ENCODE measurements at places on chromosomes 16 and 17. TPM values are rescaled to one million over a fixed set of nuclear protein-coding genes. Genes with fewer than 3 reads are reported as not detected.

Gene CASKIN1
- 0.02 TPM for polyA plus RNA-seq

DNA sequence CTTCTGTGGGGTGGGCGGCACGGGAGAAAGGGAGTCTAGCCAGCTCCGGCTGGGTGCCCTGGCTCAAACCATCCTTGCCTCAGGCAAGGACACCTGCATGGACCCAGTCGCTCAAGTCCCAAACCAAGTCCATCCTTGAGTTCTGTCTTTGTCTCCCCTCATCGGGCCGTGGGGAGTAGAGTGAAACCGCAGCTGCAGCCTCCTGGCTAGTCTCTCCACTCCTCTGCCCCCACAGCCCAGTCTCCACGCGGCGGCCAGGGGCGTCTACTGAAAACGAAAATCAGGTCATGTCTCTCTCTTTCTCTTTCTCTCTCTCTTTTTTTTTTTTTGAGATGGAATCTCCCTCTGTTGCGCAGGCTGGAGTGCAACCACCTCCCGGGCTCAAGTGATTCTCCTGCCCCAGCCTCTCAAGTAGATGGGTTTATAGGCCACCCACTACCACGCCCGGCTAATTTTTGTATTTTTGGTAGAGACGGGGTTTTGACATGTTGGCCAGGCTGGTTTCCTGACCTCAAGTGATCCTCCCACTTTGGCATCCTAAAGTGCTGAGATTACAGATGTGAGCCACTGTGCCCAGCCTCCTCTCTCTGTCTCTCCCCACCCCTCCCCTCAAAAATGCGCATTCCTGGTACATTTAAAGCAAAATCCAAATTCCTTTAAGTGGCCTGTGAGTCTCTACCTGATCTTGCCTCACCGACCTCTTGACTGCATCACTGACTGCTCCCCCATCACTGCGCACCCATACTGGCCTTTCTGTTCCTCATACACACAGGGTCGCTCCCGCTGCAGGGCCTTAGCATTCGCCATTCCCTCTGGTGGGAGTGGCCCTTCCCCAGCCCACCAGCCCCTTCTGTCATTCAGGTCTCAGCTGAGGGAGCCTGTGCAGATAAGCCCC is 17.7 kb upstream of the RMI2 start:
- no peak for DNase-seq

DNA sequence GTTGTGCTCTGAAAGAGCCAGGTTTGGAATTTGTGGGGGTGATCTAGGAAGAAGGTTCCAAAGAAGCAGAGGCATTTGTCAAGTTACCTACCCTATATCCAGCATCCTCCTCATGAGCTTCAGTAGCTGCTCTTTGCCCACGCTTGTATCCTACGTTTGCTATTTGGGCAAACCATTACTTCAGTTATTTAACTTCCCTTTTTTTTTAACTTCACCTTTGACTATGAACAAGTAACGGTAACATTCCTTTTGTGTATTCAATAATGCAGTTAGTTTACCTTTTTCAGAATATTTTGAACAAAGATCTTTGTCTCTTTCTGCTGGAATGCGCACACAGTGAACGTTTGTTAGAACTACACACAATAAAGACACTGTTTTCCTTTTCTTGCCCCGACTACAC is 41.5 kb downstream of the CYB5B start:
- DNase-seq: no peak

Gene CCL4
- polyA plus RNA-seq: not detected

DNA sequence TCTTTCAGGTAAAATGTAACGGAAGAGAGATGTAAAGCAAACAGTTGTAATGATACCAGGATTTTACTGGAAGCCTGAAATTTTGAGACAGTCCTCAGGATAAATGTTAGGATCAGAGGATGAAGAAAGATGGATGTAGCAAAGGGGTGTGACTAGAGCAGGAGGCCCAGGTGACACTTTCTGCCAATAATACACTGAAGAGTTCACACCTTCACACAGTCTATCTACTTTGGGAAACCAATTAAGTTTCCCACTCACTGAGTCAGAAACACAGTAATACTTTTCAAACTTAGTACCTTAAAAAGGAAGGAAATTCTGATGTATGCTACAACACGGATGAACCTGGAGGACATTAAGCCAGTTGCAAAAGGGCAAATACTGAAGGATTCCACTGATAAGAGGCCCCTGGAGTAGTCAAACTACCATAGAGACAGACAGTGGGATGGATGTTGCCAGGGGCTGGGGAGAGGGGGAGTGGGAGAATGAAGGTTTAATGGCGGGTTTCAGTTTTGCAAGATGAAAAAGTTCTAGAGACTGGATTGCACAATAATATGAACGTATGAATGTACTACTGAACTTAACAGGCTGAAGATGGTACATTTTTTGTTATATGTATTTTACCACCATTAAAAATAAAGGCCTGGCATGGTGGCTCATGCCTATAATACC is 62.3 kb downstream of the CYTH1 start:
- no peak for DNase-seq

Gene CNGB1
- polyA plus RNA-seq: not detected

Gene C17orf107
- 4.5 TPM for polyA plus RNA-seq

- no peak for DNase-seq
These were observed 161.1 kb downstream of the STX8 start for GRCh38 chr17:9414471-9414870.

DNA sequence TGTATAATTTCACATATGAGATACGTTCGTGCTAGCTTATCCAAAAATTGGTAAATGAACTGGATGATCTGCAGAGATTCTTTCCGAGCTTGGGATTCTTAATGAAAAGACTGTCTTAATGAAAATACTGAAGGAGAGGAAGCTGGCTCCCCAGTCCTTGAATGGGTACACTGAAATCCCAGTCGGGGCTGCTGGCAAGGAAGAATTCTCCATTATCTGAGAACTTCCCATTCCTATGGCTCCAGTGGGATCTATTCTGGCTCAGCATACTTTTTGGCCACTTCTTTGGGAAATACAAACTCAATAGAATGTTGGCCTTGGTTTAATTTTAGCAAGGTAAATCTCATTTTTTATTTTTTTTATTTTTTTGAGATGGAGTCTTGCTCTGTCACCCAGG is 23.7 kb upstream of the SLC35B1 start:
- DNase-seq: no peak

DNA sequence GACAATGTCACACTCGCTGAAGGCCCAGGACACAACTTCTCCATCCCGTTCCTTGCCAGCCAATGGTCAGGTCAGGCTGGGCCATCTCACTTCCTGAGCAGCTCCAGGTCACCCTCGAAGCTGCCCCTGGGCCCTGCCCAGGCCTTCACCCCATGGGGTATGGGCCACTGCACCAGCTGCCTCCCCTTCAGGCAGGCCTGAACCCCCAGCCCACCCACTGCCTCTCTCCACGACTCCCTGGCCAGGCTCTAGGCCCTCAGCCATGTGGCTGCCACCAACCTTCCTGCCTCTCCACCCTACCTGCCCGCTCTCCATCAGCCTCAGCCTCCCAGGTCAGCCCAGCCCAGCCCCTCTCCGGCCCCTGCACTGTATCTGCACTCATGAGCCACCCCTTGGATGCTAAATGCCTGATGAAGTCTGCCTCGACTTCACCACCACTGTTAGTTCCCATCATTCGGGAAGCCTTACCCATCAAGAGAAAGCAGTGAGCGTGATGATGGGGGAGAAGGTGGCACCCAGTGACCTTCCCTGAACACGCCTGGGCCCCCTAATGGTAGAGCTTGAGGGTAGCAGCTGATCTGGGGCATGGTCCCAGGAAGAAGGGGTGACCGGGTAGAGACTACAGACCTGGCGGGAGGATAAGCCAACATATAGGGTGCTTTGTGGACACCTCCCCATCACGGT is 30.9 kb upstream of the C16orf95 start:
- no peak for DNase-seq

DNA sequence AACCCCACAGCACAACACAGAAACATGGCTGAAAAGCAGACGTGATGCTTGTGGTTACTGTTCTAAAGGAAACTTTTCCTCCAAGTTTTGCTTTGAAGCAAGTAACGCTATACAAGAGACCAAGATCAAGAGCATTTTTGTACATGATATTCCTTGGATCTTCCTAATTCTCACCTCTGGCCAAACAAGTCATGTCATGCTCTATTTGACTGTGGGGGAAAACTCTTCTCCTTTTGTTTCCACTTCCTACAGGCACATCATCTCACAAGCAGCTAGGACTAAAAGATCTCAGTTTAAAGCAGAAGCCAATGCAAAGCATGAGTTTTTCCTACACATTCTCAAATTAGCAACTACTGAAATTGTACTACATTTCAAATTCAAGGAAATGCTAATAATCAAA is 50.7 kb downstream of the CFDP1 start:
- no peak for DNase-seq
